Ovary (tissue), 10 donors: ENCODE measurements at places on chromosomes 5 and 9.

GRCh38 chr9:35972093-35972492 is 14.1 kb upstream of the OR2S2 start:
- no peaks in the 10 kb centered on the region for H3K27me3 ChIP-seq
- H3K4me3 ChIP-seq: no peak overlapping the region
- H3K4me1 ChIP-seq: no peaks in the 10 kb centered on the region
- no peaks in the 10 kb centered on the region for H3K36me3 ChIP-seq

GRCh38 chr5:157331807-157332206 is 65.9 kb downstream of the CYFIP2 start:
- H3K36me3 ChIP-seq: no peaks in the 10 kb centered on the region
- H3K27me3 ChIP-seq: no peaks in the 10 kb centered on the region
- no peak for DNase-seq
- no peak overlapping the region for H3K4me3 ChIP-seq
- peaks cover 2% of the 10 kb centered on the region for H3K4me1 ChIP-seq

GRCh38 chr5:156420665-156421064 is 93.7 kb downstream of the SGCD start:
- H3K36me3 ChIP-seq: no peaks in the 10 kb centered on the region
- no peak overlapping the region for H3K4me3 ChIP-seq
- DNase-seq: no peak
- H3K4me1 ChIP-seq: no peaks in the 10 kb centered on the region

GRCh38 chr9:36127652-36128244 is 8.8 kb upstream of the GLIPR2 start:
- no peaks in the 10 kb centered on the region for H3K4me1 ChIP-seq
- H3K4me3 ChIP-seq: no peak overlapping the region
- no peaks in the 10 kb centered on the region for H3K36me3 ChIP-seq
- H3K27me3 ChIP-seq: no peaks in the 10 kb centered on the region
- DNase-seq: no peak

GRCh38 chr5:78293851-78294247 is 649 bp downstream of the AP3B1 start:
- H3K27ac ChIP-seq: peak overlapping the region; percentile 58
- H3K27me3 ChIP-seq: no peaks in the 10 kb centered on the region
- peaks cover 2% of the 10 kb centered on the region for H3K4me1 ChIP-seq
- DNase-seq: no peak

GRCh38 chr5:140342287-140342686 is 4.1 kb downstream of the HBEGF start:
- no peak overlapping the region for H3K4me3 ChIP-seq
- H3K27me3 ChIP-seq: no peaks in the 10 kb centered on the region
- H3K4me1 ChIP-seq: no peaks in the 10 kb centered on the region
- no peak for DNase-seq
- H3K36me3 ChIP-seq: no peaks in the 10 kb centered on the region
- H3K27ac ChIP-seq: no peak overlapping the region

DNA sequence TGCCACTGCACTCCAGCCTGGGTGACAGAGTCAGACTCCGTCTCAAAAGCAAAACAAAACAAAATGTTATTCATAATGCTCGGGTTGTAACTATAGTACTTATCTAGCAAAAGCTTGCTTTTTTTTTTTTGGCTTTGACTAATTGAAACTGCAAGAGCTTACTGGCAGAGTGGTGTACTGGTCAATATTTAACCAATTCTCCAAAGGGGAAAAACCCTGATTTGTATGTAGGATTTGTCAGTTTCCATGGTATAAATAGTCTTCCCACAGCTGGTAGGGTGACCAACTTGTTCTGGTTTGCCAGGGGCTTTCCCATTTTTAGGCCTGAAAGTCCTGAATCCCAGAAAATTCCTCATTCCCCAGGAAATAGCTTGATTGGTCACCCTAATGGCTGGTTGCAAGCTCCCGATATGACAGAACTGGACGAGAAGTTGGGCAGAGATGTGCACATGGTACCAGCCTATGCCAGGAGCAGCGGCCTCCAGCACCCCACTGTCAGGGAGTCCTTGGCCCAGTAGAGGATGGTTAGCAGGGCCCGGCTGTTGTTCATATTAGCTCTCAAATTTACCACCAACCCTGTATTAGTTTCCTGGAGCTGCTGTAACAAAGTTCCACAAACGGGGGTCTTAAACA is 58.0 kb downstream of the FXN start:
- H3K27me3 ChIP-seq: no peaks in the 10 kb centered on the region
- no peaks in the 10 kb centered on the region for H3K36me3 ChIP-seq
- no peak overlapping the region for H3K4me3 ChIP-seq
- H3K27ac ChIP-seq: no peak overlapping the region
- DNase-seq: no peak

DNA sequence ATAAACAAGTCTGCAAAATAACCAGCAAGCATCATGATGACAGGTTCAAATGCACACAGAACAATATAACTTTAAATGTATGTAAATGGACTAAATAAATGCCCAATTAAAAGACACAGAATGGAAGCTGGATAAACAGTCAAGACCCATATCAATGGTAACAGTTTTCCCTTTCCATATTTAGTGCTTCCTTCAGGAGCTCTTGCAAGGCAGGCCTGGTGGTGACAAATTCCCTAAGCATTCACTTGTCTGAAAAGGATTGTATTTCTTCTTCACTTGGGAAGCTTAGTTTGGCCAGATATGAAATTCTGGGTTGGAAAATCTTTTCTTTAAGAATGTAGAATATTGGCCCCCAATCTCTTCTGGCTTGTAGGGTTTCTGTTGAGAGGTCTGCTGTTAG is 120.2 kb upstream of the RASA1 start:
- H3K4me3 ChIP-seq: no peak overlapping the region
- no peaks in the 10 kb centered on the region for H3K36me3 ChIP-seq
- H3K27me3 ChIP-seq: no peaks in the 10 kb centered on the region
- no peaks in the 10 kb centered on the region for H3K4me1 ChIP-seq

- peak; percentile 95 for DNase-seq
- H3K36me3 ChIP-seq: no peaks in the 10 kb centered on the region
- H3K4me3 ChIP-seq: peak within 1 kb of the TSS; percentile 60
Measured at GRCh38 chr5:140700177-140701144, at the start of gene ZMAT2. TSS of gene ZMAT2 (plus strand) at chr5:140700447. CDS start at chr5:140700461, 14 bp downstream.

DNA sequence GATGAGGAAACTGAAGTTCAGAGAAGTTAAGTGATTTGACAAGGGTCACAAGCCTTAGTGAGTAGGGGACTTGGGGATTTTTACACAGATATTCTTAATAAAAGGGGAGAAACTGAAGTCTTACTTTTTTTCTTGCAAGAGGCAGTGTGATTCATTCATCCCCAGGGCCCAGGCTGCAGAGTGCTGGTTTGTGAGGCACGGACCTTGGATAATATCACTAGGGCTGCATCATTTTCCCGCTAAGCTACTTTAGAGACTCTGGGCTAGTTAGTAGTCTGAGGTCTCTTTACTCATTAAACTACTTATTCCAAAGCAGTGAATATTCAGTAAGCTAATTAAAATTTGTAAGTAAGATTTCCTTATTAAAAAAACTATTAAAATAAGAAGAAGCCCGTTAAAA is 195.0 kb downstream of the PBX3 start:
- DNase-seq: no peak
- no peak overlapping the region for H3K27ac ChIP-seq
- no peaks in the 10 kb centered on the region for H3K4me1 ChIP-seq
- no peaks in the 10 kb centered on the region for H3K27me3 ChIP-seq
- no peaks in the 10 kb centered on the region for H3K36me3 ChIP-seq

- no peaks in the 10 kb centered on the region for H3K27me3 ChIP-seq
- no peak overlapping the region for H3K4me3 ChIP-seq
- H3K4me1 ChIP-seq: no peaks in the 10 kb centered on the region
- no peak for DNase-seq
- H3K27ac ChIP-seq: no peak overlapping the region
Measured at GRCh38 chr5:40568548-40568947, 111.2 kb upstream of the PTGER4 start.

GRCh38 chr5:146731909-146732659 is 146.5 kb downstream of the PPP2R2B start:
- no peaks in the 10 kb centered on the region for H3K36me3 ChIP-seq
- H3K27me3 ChIP-seq: no peaks in the 10 kb centered on the region
- H3K4me3 ChIP-seq: no peak overlapping the region

DNA sequence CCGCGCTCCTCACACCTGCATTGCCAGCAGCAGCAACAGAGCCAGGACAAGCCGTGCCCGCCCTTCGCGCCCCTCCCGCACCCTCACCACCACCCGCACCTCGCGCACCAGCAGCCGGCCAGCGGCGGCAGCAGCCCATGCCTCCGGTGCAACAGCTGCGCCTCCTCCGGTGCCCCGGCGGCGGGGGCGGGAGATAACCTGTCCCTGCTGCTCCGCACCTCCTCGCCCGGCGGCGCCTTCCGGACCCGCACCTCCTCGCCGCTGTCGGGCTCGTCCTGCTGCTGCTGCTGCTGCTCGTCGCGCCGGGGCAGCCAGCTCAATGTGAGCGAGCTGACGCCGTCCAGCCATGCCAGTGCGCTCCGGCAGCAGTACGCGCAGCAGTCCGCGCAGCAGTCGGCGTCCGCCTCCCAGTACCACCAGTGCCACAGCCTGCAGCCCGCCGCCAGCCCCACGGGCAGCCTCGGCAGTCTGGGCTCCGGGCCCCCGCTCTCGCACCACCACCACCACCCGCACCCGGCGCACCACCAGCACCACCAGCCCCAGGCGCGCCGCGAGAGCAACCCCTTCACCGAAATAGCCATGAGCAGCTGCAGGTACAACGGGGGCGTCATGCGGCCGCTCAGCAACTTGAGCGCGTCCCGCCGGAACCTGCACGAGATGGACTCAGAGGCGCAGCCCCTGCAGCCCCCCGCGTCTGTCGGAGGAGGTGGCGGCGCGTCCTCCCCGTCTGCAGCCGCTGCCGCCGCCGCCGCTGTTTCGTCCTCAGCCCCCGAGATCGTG is 517 bp downstream of the KCNN2 start:
- peaks cover 3% of the 10 kb centered on the region for H3K4me1 ChIP-seq
- peak overlapping the region; percentile 37 for H3K4me3 ChIP-seq
- no peaks in the 10 kb centered on the region for H3K36me3 ChIP-seq
- H3K27me3 ChIP-seq: no peaks in the 10 kb centered on the region
- DNase-seq: no peak
- no peak overlapping the region for H3K27ac ChIP-seq

GRCh38 chr5:42677156-42677842 is 79.3 kb upstream of the CCDC152 start:
- no peak overlapping the region for H3K4me3 ChIP-seq
- H3K4me1 ChIP-seq: no peaks in the 10 kb centered on the region
- no peak for DNase-seq
- no peaks in the 10 kb centered on the region for H3K27me3 ChIP-seq

DNA sequence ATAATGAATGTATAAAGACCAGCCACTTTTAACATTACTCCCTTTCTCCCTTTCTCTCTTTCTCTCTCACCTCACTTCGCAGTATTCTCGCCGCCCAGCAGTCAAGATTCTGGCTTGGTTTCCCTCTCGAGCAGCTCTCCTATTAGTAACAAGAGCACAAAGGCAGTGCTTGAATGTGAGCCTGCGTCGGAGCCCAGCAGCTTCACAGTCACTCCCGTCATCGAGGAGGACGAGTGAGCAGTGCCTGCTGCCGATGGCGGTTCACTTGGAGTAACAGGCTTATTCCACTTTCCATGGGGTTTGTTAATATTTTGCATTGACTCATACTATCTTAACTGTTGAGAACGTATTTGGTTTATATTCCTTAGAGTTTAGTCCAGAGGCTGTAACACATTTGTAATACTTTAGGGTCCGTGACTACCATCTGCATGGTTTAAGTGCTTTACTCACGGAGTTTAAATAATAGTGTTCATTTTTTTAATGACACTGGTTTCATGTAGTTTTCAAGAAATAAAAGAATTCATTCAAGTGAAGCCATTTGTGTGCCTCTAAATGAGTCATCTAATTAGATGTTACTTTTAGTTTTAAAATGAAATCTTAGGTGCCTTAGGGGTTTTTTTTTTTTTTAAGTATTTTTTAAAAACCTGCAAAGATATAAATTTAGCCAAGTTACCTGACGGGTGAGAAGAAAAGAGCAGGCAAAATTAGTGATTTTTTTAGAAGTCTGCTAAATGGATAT is 8.4 kb upstream of the DMRT3 start:
- no peak overlapping the region for H3K4me3 ChIP-seq
- H3K4me1 ChIP-seq: peaks cover 7% of the 10 kb centered on the region
- H3K27ac ChIP-seq: no peak overlapping the region
- no peaks in the 10 kb centered on the region for H3K36me3 ChIP-seq

GRCh38 chr9:104286799-104287198 is 192.7 kb downstream of the SMC2 start:
- H3K27ac ChIP-seq: no peak overlapping the region
- no peak for DNase-seq
- H3K4me3 ChIP-seq: no peak overlapping the region
- no peaks in the 10 kb centered on the region for H3K27me3 ChIP-seq
- H3K4me1 ChIP-seq: no peaks in the 10 kb centered on the region
- no peaks in the 10 kb centered on the region for H3K36me3 ChIP-seq

- H3K27ac ChIP-seq: no peak overlapping the region
- H3K4me1 ChIP-seq: no peaks in the 10 kb centered on the region
- DNase-seq: no peak
- no peaks in the 10 kb centered on the region for H3K27me3 ChIP-seq
- no peak overlapping the region for H3K4me3 ChIP-seq
- H3K36me3 ChIP-seq: no peaks in the 10 kb centered on the region
Measured at GRCh38 chr5:106796081-106796480, 874.7 kb downstream of the EFNA5 start.

- H3K36me3 ChIP-seq: no peaks in the 10 kb centered on the region
- no peak for DNase-seq
- peaks cover 3% of the 10 kb centered on the region for H3K4me1 ChIP-seq
- no peaks in the 10 kb centered on the region for H3K27me3 ChIP-seq
- H3K27ac ChIP-seq: peak within 1 kb of the TSS; percentile 96
- H3K4me3 ChIP-seq: peak within 1 kb of the TSS; percentile 77
Measured at GRCh38 chr5:55994495-55994997, at the start of gene IL6ST. TSS of gene IL6ST (minus strand) at chr5:55994963. CDS start at chr5:55976278, 18,685 bp downstream.

DNA sequence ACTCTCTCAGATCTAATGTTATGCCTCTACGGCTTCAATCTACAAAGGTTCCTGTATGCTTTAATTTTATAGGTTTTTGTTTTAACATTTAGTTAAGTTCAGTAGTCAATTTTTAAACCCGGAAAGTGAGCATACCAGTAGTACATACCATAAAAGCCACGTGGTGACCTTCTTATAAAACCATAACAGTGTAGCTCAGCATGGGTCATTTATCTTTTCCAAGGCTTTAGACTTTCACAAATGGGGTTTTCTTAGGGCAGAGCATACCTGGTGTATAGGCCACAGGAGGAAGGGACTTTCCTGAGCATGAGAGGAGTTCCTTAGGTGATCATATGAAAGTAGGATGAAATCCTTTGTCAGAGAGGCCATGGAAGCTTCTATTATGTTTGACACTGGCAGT is 23.2 kb downstream of the ECM2 start:
- no peak overlapping the region for H3K4me3 ChIP-seq
- H3K4me1 ChIP-seq: peaks cover 12% of the 10 kb centered on the region
- H3K27me3 ChIP-seq: no peaks in the 10 kb centered on the region
- no peak for DNase-seq
- no peak overlapping the region for H3K27ac ChIP-seq

DNA sequence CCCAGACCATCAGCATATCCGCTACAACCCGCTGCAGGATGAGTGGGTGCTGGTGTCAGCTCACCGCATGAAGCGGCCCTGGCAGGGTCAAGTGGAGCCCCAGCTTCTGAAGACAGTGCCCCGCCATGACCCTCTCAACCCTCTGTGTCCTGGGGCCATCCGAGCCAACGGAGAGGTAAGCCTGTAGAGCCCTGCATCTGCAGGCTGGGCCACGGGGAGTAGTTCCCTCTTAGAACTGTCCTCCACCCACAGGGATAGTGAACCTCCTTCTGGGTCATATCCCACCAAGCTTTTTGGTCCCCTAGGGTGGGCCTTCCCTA is 569 bp downstream of the GALT start:
- H3K27me3 ChIP-seq: no peaks in the 10 kb centered on the region
- peak overlapping the region; percentile 82 for H3K4me3 ChIP-seq
- no peaks in the 10 kb centered on the region for H3K36me3 ChIP-seq
- no peak for DNase-seq
- peak overlapping the region; percentile 79 for H3K27ac ChIP-seq
